CD4-positive, alpha-beta T cell treated with Interferon alpha-2 for 1 hour (primary cell): ENCODE measurements at places on chromosomes 7 and 10.
A peak's percentile ranks its signal among the peaks of the same experiment; 100 is the strongest.

- no peak for DNase-seq
Measured at GRCh38 chr7:155291045-155291530, 6.6 kb upstream of the INSIG1 start.

DNA sequence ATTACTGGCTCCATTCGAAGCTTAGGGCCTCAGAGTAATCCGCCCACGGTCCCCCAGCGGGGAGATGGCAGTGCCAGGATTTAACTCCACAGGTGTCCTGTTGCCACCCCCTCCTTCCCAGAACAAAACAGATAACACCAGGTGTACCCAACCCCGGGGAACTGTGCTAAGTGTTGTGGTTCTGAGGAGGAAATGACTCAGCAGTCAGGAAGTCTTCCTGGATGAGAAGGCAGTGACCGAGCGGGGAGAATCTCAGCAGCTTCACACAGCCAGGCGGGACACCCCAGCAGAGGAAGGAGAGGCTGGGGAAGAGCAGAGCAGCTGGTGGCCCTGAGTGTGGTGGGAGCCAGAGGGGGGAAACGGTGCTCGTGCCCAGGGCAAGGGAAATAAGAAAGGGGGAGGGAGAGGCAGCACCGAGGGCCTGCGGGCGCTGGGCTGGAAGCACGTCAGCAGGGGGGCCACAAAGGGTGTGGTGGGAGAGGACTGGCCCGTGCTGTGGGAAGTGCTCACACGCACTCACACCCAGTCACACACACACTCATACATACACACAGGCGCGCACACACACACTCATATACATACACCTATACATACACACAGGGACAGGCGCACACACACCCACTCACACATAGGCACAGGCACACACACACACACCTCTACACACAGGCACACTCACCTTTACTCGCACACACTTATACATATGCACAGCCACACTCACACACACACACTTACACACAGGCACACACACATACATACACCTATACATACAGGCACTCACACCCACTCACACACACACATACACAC lies 59.8 kb upstream of the CHST15 start:
- DNase-seq = peak; percentile 46

GRCh38 chr7:106220307-106220706 lies 64.5 kb downstream of the NAMPT start:
- DNase-seq = no peak

DNA sequence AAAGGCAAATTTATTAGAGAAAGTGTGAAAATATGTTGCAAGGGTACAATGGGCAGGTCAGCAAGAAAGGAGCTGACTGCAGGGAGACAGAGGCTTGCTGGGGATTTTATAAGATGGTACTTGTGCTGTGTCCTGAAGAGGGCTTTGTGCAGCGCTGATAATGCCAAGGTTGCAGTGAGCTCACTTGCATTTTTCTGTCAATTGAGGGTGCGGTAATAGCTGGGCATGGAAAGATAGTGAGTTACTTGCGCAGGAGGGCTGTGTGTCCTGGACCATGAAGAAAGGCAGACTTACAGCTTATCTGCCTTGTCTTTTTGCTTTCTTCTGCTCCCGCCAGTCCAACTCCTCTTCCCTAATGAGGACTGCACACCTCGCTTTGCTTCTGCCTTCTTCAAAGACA lies 12.5 kb downstream of the CDC123 start:
- no peak for DNase-seq

DNA sequence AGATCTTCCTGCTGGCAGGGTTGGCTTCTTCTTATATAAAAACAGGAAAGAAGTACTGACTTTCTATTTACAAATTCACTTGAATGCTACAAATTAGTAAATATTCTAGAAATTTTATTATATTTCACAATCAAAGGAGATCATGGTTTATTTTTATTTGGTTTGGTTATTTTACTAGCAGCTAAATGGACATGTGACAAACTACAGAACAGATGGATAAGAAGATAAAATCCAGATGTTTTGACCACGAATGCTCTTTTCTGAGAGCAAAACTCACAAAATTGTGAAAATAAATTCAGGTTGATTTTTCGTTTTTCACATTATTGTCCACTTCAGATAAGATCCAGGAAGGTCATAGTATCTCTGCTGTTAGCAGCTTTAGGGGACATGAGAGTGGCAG lies 55.4 kb downstream of the CACNA2D1 start:
- DNase-seq = no peak

GRCh38 chr7:28509251-28510025 lies 97.1 kb downstream of the CREB5 start:
- no peak for DNase-seq

DNA sequence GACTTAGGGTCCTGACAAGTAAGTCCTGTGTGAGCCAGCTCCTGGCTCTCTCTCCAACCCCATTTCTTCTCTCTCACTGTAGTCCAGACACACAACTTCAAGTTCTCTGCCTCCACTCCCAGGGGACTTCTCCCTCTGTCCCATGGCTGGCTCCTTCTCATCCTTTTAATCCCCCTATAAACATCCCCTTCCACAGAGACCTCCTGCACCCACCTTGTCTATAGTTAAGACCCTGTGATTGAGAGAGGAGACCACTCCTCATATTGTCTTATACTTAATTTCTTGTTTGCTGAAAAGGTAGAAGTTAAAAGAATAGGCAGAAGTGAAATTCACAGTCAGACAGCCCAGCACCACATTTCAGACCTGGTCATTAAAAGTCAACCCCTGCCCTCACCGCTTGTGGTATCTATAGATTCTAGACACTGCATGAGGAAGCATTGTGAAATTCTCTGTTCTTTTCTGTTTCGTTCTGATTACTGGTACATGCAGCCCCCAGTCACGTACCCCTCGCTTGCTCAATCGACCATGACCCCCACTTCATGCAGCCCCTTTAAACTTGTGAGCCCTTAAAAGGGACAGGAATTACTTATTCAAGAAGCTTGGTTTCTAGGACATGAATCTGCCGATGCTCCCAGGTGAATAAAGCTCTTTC lies 125.6 kb upstream of the FRMD4A start:
- DNase-seq = no peak

DNA sequence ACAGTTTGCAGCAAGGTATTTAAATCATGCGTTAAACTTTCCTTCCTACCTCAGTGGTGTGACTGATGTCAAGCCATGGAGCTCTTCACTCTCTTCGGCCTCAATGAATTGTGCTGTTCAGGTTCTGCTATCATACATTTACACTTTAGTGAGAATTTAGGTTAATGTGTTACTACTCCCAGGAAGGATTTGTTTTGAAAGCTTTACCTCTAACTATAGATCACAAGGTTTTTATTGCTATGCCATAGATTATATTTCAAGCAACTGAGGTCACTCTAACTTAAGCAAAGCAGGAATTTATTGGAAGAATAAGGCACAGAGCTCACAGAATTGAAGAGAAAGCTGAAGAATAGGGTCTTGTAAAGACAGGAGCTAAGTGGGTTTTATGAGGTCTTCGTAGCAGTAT lies 11.0 kb upstream of the ADD3 start:
- no peak for DNase-seq

DNA sequence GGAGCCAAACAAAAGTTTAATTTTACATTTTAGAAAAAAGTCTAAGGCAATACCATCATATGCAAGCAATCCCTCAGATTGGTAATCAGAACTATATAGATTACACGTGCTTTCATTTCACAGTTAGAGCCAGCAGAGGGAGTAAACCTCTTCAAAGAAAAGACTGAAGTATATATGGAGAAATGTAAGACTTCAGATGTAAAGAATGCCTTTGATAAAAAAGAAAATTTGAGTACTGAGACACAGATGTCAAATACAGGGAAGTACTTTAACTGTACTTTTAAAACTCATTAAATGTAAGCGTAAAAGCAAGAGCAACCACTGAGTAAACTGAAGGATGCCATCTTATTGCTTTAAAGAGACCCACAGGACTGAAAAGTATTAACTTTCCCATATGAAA lies 101.4 kb upstream of the FAM133B start:
- DNase-seq = peak; percentile 14

GRCh38 chr10:77004917-77005564 lies 632.6 kb downstream of the KCNMA1 start:
- DNase-seq = no peak

DNA sequence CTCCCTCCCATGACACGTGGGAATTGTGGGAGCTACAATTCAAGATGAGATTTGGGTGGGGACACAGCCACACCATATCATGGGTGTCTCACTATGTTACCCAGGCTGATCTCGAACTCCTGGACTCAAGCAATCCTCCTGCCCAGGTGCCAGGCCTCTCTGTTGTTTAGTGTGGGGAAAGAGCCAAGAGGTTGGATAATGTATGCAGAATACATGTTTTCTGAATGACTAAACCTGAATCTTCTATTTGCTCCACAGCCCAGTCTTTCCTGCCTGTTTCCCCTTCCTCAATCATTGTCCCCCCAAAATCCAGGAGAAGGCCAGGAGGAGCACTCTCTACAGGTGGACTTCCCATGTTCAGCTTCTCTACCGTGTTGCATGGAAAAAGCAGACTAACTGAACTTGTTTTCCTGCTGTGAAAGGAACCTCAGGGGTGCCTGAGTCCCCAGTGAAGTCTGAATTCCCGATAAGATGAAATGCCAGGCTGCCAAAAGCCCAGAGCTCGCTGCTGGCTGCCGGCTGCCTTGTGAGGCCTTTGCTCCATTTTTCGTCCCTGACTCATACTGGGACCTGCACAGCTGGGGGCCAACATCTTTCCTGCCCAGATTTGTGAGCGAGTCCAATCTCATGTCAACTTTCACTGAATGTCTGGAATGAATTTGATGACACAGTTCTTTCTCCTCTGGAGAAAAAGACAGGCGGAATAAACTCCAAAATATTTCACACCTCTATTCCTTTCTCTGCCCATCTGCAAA lies 588.0 kb downstream of the CALN1 start:
- DNase-seq = no peak

GRCh38 chr7:24762771-24763170 lies 5.5 kb upstream of the GSDME start:
- no peak for DNase-seq

- DNase-seq = no peak
Measured at GRCh38 chr10:102384606-102385429, 10.7 kb upstream of the NFKB2 start.

DNA sequence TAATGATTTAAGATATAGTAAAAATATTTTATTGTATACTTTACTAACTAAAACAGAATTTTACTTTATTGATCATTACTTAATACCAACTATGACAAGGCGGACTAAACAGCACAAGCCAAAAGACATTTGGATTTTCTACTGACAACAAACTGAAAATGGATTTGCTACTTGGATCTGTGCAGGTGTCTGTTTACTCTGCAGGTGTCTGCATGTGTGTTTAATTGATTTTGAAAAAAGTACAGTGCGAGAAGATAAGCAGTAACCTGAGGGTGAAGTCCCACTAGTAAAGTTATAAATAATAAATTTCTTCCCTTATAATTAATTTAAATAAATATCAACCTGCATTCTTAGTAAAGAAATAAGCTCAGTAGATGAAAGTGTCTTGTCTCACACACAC lies 696.8 kb upstream of the MBL2 start:
- no peak for DNase-seq

GRCh38 chr7:47783456-47784223 lies 164.6 kb downstream of the PKD1L1 start:
- no peak for DNase-seq

GRCh38 chr10:84214612-84215235 lies 10.6 kb downstream of the LRIT2 start:
- DNase-seq = no peak

- no peak for DNase-seq
Measured at GRCh38 chr7:142548978-142549377, 200.3 kb upstream of the PRSS1 start.

- no peak for DNase-seq
Measured at GRCh38 chr10:100482834-100483185, 20.0 kb downstream of the WNT8B start.

GRCh38 chr10:58044072-58044471 lies 223.6 kb downstream of the IPMK start:
- DNase-seq = no peak

GRCh38 chr7:24932815-24933214 lies 47.2 kb downstream of the OSBPL3 start:
- no peak for DNase-seq

DNA sequence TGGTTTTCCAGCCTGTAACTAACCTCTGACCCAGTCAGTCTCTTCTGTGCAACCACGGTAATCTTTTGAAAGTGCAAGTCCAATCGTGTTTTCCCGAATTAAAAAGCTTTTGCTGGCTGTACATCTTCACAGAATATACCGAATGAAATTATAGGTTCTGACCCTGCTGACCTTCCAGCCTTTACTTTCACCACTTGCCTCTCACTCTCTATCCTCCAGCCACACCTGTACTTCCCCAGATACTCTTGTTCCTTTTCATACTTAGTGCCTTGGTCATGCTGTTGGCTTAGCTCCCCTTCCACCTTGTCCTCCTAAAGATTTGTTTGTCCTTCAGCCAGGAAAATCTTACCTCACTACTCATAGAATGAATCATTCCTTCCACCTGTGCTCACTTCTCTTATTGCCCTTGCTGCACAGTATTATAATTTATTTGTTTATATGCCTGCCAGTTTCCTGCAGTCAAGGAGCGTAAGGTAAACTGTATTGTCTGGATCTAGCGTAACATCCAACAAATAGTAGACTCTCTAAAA lies 2.3 kb upstream of the PNPLA8 start:
- no peak for DNase-seq

DNA sequence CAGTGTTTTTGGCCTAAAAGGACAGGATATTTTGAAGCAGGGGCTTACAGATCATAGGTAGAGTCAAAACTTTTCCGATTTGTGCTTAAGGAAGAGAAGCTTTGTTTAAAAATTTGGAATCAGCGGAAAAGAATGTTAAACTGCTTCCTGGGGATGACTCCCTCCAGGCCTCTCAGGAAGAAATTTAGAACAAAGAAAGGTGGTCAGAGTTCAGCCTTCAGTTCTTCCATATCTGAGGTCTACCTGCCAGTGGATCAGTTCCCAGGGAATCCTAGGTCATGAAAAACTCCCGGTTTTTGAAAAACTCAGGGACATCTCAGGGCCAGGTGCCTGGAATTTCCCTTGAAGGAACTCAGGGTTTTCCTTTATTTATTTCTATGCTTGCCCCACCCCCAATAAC lies 100.3 kb downstream of the MCU start:
- DNase-seq = no peak
